NCI-H1694 (cell line): ENCODE measurements at places on chromosomes 7 and 10.

GRCh38 chr10:12597788-12598765 lies 248.7 kb downstream of the CAMK1D start:
- DNase-seq: no peak

GRCh38 chr10:11504566-11505285 lies 106.7 kb downstream of the USP6NL start:
- DNase-seq: no peak

DNA sequence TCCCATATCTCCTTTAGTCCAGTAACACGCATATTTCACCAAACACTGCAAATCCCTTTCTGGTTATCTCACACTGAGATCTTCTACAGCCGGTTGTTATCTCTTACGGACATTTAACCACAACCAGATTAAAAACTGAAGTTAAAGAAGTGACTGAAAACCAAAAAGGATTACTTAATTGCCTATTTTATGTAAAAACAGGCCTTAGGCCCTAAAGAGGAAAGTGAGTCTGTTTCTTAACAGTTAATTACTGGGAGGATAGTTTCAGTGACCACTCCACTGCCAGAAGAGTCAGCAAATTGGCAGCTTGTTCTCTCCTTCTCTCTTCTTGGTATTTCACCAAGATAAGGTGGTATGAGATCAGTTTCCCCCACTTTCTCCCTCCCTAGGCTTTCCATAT lies 161.9 kb upstream of the MEOX2 start:
- DNase-seq: no peak

GRCh38 chr10:129058664-129059155 lies 408.3 kb upstream of the MGMT start:
- no peak for DNase-seq

DNA sequence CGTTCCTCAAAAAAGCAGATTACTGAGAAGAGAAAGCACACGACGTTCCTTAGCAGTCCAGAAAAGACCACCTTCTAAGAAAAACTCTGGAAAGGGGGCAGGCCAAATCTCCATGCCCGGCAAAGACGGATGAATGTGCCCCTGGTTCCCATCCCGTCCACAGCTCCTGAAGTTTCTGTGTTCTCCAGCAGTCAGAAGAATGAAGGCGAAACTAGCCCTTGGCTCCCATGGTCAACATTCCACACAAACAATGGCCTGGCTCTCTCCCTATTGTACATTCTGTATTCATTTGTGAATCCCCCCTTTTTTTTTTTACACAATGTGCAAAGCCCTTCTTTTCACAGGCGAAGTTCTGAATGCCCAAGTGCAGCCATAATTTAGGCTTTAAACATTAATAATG lies 5.3 kb downstream of the CTBP2 start:
- no peak for DNase-seq

GRCh38 chr7:97024209-97025129 lies at the start of gene DLX5:
Gene DLX5, minus strand, starts transcription at chr7:97024831. Its CDS starts 208 bp downstream, at chr7:97024623.
- peak; percentile 49 for DNase-seq

DNA sequence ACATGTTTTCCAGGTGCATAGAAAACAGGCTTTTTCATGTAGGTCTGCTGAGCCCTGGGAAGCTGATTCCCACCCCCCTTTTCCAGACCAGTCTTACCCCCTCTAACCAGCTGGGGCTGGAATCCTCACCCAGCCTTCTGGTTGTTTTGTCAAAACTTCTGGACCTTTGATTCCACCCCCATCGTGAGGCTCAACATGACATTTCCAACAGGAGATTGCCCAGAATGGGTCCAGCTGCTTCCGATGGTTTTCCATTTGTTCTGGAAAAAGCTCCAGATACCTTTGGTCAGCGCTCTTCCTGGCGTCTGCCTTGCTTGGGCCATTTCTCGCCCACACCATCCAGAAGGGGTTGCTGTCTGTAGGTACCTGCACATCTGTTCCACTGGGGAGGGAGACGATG lies 41.5 kb downstream of the MINDY4 start:
- DNase-seq: no peak

DNA sequence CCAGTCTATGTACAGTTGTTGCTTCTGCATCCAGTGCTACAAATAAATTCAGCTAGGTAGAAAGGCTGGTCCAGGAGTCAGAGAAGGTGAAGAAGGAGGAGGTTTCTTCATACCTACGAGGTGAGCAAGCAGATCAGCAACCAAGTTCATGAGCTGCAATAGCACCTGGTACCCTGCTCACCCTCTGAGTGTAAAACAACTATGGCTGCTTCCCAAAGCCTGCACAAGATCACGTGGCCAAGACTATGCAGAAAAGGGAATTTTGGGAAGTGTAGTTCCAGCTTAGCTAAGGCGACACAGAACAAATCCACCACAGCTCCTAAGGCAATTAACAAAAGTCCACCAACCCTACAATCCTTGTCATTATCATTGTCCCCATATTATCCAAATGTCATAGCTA lies 95.9 kb upstream of the AUTS2 start:
- DNase-seq: no peak

GRCh38 chr10:44703241-44704155 lies 207.6 kb upstream of the TMEM72 start:
- no peak for DNase-seq

DNA sequence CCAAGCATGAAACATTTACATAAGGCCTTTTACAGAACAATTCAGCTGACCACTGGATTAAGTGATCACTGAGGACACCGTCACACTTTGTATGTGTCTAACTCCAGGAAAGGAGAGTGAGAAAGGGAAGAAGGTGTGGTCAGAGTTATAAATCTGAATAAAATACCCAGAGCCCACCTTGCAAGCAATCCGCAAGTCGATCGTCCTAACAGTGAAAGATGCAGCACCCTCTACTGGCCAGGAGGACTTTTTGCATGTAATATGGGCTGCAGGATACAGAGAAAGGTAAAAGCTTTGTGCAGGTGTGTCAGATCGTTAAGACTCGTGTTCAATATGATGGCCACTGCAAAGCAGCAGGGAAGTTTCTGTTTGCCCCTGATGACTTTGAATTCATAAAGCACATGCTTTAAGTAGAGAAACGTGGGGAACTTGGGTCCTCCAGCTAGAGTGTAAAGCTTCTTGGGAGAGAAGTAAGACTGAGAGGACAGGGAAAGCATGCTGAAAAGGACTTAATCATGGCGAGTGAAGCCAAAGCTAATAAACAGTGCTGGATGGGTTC lies 68.5 kb upstream of the BMPER start:
- DNase-seq: no peak

DNA sequence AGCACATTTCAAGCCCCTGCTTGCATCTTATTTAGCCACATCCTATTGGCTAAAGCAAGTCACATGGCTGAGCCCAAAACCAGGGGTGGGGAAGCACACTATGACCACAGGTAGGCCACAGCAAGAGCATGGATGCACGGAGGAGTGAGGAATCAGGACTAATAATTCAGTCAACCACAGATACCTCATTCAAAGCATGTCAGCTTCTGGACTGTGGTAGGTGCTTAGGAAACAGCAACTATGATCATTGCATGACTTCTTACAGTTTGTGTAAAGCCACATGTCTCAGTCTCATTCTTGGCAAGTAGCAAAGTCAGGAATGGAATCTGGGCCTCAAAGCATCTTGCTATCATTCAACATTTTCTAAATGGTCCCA lies 79.0 kb upstream of the EMX2 start:
- DNase-seq: no peak

- no peak for DNase-seq
Measured at GRCh38 chr7:18469316-18469715, 26.2 kb upstream of the HDAC9 start.

- DNase-seq: no peak
Measured at GRCh38 chr7:90568213-90568612, 27.9 kb upstream of the CDK14 start.

DNA sequence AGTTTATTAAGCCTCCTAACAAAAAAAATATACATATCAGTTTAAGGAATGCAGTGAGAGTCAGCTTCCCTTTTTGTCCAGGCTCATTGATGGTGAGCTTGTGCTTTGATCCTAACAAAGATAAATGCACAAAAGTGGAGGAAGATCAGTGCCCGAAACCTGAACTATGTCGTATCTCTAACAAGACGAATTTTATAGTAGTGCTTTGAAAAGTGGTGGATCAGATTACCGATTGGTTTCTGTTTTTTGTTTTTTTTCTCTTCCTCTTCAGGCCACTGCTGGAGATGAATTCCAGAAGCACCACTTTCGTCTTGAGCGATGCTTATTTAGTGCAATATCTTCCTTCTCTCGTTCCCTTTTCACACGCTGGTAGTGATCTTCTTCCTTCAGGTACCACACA lies 72.8 kb downstream of the RHOBTB1 start:
- DNase-seq: no peak

DNA sequence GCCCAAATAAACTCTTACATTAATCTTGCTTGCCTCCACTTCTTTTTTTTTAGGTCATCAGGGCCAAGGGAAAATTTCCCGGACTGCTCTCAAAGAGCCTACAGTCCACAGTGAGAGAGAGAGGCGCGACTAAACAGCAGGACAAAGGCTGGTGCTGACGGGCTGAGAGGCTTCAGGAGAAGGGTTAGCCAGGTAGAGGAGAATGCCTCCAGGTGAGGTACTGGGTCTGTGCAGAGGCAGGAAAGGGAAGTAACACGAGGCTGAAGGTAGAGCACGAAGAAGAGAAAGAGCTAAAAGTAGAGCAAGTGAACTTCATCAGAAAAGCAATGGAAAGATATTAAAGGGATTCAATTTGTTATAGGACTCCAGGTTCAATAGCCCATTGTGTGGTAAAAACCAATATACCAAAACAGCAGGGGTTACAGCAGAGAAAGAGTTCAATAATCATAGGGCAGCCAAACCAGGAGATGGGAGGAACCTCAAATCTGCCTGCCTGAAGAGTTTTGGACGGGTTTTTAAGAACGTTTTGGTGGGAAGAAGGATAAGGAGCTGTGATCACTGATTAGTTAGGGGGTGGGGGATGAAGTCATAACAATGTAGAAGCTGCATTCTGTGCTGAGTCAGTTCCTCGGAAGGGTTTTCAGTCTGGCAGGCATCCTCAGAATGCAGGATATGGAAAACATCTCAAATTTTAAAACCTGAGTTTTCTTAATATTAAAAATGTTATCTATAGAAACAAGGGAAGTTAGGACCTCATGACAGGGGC lies 171.5 kb downstream of the AKR1D1 start:
- DNase-seq: no peak

- DNase-seq: peak; percentile 32
Measured at GRCh38 chr7:80681272-80681885, 42.9 kb downstream of the CD36 start.

DNA sequence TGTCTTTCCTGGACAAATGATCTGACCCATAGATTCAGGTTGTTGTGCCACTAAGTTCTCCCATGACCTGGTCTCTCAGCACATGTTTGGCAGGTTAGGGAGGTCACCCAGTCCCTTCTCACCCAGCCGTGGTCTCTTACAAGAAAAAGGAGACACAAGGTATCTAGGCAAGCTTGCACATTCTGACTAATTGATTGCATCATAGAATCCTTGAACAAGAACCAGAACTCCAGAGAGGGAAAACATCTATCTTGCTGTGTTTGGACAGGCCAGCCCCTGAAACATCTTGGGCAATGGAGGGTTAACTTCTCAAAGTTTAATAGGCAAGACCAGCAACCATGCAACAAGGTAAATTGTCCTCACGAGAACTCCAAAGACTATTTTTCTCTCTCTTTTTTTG lies 8.5 kb upstream of the HK1 start:
- DNase-seq: no peak

DNA sequence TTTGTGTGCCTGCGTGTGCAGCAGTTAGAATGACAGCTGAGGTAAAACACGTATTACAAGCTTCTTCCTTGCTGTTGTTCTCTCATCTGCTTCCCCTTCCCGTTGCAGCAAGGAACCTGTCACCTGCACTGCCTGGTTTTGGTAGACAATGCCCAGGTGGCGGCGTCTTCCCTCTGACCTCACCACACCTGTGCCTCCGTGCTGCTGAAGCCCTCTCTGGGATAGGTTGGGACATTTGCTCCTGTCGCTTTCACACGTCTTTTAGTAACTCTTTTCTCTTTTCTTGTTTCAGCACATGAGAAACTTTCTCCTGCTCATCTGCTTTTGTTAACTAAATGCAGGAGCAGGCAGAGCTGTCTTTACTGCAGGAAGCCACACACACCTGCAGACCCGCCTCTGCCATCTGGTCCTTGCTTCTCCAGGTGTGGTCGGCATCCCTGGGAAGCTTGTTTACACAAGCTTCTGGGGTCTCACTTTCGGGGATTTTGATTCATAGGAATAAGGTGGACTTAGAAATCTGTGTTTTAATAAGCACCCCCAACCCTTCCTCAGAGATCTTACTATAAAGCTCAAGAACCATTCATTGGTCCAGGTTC lies 60.7 kb upstream of the EXOC6 start:
- DNase-seq: no peak

GRCh38 chr10:4511509-4511908 lies 314.5 kb upstream of the AKR1E2 start:
- DNase-seq: no peak

- DNase-seq: no peak
Measured at GRCh38 chr7:93715234-93715633, 140.7 kb upstream of the CALCR start.

GRCh38 chr10:80542053-80542452 lies 4.4 kb downstream of the SH2D4B start:
- DNase-seq: no peak

DNA sequence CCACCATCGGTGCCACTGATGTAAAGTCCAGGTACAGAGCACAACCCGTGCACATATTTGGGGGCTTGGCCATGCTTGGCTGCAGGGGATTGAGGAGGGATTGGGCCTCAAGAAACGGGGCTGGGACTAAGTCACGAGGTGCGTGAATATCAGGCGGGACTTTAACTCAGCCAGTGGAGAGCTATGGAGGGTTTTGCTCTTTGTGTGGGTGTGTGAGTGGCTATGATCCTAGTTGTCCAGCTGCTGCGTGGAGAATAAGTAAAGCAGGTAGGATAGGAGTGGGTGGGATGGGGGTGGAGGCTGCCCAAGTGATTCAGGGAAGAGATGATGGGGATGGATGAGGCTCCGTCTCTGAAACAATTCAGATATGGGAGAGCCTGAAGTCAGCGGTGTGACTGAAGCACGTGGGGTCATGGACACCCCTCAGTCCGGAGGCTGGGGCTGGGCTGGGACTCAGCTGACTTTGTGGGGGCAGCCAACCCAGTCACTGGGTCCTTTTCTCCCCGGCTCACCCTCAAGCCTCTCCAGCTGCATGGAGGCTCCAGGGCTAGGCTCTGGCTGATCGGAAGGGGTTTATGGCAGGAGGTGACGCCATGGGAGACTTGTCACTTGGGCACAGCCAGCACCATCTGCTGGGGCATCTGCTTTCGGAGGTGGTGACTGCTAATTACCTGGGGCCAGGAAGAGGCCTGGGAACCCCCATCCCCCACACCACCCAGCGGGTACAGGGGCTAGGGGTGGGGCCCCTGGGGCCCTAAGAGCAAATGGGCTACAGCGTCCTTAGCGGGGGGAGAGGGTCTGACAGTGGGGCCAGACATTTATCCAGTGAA lies 1.7 kb upstream of the LFNG start:
- peak; percentile 93 for DNase-seq

GRCh38 chr10:49688920-49689319 lies 9.5 kb downstream of the C10orf53 start:
- DNase-seq: no peak

DNA sequence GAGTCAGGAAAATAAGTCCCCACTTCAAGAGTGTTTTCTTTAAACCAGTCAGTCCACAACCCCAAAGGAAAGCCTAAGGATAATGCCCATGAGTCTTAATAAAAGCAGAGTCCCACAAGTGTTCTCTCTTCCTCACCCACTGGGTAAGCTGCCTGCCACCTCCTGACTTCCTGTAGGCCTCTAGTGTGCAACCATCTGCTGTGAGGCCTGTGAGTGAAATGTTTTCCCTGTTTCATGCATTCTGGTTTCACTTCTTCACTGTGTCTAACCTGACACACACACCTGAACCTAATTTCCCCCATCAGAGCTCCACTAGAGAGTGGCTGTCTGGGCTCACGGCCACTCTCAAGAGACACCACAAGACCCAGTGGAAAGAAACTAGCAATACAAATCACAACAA lies 38.9 kb upstream of the GDF10 start:
- DNase-seq: no peak
